Naive thymus-derived CD8-positive, alpha-beta T cell (primary cell): ENCODE measurements at places on chromosomes 7 and 10.

DNA sequence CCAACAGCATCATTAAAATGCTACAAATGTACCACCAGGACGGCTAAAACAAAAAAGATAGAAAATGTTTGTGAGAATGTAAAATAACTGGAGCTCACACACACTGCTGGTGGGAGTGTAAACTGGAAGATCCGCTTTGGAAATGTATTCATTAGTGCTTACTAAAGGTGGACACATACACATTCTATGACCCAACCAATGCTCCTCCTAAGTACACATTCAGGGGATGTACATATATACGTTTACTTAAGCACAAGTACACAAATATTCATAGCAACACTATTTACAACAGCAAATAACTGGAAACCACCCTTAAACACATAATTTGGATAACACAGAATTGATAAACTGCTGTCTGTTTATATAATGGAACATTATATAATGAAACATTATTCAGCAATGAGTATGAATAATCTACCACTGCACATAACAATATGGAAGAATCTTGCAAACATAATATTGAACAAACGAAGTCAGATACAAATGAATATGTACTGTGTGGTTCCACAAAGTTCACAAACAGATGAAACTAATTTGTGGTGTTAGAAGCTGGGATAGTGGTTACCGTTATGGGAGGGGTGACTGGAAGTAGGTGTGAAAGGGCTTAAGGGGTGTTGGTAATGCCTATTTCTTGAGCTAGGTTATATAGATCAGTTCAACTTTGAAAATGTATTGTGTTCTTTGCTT, 52.1 kb downstream of the STRA8 start:
- no peak for DNase-seq

DNA sequence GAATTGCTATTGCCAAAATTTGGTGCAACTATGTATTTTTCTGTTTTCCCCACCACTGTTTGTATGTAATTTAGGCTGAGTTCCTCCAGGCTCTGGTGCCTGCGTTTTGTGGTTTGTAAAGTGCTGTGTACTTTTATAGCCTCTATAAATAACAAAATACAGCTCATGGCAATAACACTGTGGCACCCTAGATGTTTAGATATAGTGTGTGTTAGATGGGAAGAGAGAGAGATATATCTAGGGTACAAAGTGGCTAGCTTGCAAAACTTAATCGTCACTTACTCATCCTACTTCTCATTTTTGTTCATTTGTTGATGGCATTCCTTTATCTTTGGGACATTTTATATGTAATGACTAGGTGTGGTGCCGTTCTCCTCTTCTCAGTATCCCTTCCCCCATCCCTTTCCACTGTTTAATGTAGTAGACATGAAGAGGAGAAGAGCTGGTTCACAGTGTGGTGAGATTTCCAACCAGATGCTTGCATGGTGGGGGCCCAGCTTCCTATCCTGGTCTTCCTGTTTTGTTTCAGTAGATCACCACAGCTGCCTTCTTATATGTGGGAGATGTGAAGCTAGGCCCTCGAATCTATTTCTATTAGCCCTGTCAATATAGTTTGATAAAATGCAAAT, 115.0 kb downstream of the SND1 start:
- no peak for DNase-seq

DNA sequence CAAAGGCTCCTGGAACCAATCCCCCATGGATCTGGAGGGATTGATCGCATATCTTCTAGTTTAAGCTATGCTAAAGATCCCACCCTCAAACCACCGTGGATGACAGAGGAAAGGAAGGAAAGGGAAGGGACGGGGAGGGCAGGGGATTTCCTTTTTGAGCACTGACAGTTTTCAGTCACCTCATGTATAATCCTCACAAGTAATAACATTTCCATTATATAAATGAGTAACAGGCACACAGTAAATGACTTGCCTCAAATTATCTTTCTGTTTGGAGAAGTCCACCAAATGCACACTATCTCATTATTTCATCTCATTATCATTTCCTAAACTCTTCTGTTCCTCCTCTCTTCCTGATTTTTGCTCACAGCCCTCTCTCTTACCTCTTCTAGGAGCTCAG, 127.1 kb upstream of the AOAH start:
- no peak for DNase-seq

DNA sequence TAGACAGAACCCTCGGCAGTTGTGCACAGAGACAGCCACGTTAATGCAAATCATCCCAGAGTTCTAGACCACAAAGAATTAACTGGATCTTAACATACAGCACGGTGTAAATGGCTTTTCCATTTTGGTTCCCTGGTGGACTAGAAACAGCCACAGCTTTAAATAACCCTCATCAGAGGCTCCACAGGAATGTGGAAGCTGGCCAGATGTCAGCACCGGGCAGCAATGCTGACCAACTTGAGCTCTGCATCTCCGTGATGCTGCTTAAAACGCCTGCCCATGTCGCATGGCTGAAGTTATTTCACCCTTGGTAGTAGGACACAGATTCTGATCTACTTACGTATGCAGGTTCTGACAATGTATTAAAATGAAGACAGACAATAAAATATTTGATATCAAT, 24.5 kb downstream of the RSU1 start:
- no peak for DNase-seq

- DNase-seq: no peak
Measured at GRCh38 chr7:138670594-138670993, 30.6 kb downstream of the SVOPL start.

GRCh38 chr10:52031771-52032170, 282.3 kb upstream of the DKK1 start:
- DNase-seq: no peak

DNA sequence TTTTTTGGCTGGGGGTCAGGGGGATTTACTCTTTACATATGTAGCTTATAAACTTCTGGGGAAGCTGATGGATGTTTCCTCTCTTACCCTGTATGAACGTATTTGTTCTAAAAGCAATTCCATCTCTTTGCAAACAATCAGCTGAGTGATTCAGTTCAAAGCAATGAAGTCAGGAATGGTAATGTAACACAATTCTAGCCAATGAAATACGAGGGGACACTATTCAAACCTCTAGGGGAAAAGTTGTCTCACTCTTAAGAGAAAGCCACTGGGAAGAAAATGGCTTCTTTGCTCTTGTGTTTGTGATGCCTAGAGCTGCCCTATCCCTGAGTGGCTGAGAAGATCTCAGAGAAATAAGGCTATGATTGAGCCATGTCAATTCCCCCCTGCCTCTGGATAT, 134.8 kb upstream of the SEMA3C start:
- DNase-seq: no peak

GRCh38 chr7:97865104-97865503, 7.1 kb downstream of the ASNS start:
- DNase-seq: no peak

GRCh38 chr7:138900035-138900828, 81.0 kb downstream of the KIAA1549 start:
- no peak for DNase-seq

- DNase-seq: no peak
Measured at GRCh38 chr10:4515721-4516120, 310.3 kb upstream of the AKR1E2 start.

GRCh38 chr7:55260676-55261385, 104.3 kb upstream of the LANCL2 start:
- DNase-seq: no peak

DNA sequence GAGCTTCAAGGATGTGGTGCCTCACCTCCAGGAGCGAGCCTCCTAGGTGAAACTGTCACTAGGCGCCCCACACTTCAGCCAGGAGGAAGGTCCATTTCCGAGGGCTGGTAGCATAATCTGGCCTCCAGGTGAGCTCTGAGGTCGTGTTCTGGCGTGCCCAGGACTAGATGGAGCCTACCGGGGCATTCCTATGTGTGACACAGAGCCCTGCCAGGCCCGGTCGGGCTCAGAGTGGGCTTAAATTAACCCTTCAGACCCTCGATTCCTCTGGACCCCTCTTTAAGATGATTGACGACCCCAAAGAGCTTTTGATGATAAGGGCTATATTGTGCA, 233.1 kb downstream of the EBF3 start:
- DNase-seq: no peak

DNA sequence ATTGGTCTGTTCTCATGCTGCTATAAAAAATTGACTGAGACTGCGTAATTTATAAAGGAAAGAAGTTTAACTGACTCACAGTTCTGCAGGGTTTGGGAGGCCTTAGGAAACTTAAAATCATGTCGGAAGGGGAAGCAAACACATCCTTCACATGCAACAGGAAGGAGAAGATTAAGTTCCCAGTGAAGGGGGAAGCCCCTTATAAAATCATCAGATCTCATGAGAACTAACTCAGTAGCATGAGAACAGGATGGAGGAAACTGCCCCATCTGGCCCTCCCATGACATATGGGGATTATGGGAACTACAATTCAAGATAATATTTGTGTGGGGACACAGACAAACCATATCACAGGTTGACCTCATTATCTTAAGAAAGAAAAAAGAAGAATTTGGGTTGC, 134.5 kb downstream of the PPP1R3A start:
- DNase-seq: no peak
